8988T (cell line): ENCODE measurements at places on chromosomes 4 and X.

GRCh38 chr4:53593765-53594164, 2.5 kb upstream of the LNX1 start:
- DNase-seq, result no peak

GRCh38 chrX:16897445-16897844, 27.3 kb upstream of the RBBP7 start:
- no peak for DNase-seq

DNA sequence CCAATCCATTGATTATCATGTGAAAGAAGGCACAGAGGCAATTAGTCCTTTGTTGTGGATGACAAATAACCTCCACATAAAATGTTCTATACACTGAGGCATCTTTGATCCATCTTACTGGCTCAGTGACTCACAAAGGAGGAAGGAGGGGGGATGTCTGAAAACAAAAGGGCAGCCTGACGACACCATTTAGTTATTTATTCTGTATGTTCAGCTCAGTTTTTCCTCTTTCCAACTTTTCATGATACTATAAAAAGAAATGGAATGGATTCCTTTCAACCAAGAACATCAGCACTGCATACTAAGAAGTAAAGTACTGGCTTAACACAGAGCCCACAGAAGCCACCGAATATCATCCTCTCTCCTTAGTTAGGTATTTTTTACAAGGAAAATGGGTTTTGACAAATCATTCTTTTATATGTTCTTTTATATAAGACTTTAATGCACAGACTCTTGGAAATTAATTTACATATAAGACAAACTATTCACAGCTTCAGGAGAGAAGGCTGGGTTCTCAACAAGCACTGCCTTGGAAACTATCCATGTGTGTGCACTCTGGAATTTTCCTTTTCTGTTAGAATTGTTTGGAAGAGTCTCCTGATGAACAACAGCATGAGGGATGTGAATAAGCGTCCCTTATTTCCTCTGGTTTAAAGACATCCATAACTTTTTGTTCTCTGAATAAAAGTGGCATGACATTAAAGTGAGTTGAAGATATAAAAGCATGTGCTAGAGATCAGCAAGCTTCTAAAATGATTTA, 135.6 kb downstream of the TSPAN5 start:
- no peak for DNase-seq

DNA sequence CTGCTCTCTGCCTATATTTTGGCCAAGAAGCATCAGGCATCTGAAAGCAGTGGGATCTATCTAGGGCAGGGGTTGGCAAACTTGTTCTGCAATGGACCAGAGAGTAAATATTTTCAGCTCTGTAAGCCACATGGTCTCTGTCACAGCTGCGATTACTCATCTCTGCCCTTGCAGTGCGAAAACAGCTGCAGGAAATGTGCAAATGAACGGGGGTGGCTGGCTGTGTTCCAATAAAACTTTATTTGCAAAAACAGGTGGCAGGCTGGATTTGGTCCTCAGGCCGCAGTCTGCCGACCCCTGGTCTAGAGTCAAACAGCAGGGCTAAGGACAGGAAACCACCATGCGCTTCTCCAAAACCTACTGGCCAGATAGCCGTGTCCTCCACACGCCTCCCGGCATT, 48.6 kb downstream of the ACOX3 start:
- no peak for DNase-seq

- DNase-seq, result no peak
Measured at GRCh38 chrX:140949233-140949632, 53.2 kb upstream of the SPANXB1 start.

DNA sequence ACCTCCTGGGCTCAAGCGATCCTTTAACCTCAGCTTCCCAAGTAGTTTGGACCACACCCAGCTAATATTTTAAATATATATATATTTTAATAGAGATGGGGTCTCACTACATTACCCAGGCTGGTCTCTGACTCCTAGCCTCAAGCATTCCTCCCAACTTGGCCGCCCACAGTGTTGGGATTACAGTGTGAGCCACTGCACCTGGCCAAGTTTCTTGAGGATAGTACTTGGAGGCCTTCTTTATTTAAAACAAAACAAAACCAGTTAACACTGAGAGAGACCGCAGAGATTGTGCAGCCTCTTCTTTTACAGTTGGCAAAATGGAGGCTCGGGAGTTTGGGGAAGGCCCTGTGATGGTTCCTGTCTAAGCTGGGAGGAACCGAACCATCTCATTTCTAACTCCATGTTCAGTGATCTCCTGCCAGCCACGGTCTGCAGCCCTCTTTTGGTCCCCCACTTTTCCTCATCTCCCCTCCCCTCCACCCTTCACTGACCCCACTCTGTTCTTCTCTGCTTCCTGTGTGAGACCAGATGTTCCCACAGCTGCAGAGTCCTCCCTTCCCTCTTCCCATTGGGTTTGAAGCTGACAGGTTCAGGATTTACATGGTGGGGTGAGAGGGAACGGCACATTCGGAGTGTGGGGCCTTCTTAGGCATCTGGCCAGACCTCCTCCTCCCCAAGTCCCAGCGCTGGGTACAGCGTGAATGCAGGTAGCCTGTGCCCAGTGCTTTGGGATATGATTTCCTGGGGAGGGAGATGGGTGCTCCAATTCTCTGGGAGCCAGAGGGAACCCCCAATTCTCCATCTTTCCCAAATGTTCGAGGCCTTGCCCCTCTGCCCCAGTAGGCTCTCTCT, 1.4 kb upstream of the SORCS2 start:
- no peak for DNase-seq

- DNase-seq, result no peak
Measured at GRCh38 chr4:140291259-140291658, 82.2 kb upstream of the SCOC start.

DNA sequence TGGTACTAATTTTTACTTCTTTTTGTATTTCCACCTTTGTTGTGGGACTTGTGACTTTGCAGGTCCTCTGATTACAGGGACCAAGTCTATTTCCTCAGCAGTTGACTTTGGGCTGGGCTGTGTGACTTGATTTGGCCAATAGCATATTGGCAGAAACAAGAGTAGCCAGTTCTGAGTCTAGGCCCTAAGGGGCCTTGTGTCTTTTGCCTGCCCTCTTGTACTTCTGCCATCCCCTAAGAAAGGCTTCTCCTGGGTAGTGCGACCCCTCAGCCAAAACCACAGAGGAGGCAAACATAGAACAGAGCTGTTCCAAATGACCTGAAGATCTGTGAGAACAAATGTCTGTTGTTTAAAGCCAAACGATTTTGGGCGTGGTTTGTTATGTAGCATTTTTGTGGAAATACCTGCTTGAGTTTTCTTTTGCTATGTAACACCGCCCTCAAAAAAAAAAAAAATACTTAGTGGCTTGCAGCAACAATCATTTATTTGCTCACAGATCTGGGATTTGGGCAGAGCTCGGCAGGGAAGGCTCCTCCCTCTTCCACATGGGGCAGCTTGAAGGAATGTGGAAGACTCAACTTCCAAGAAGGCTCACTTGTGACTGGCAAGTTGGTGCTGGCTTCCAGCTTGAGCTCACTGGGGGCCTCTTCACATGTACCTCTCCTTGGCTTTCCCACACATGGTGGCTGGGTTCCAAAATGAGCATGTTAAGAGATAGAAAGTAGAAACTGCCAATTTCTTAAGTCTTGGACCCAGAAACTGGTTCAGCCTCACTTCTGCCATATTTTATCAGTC, 423.0 kb upstream of the CNKSR2 start:
- DNase-seq, result no peak

DNA sequence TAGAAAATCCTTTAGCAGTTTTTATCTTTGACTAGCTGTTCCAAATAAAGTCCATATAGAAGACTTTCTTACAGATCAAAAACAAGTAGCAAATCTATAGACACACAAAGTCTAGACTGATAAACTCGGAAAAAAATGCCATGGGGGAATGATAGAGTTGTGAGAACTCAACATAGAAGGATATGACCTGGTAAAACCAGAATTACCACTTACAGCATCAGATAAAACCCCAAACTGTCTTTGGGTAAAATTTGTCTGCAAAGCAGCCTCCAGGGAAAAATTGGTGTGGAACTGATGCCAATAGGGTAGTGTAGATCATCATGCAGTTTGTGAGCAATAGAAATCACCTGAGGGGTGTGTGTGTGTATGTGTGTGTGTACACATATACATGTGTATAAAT, 579.1 kb downstream of the SPOCK3 start:
- DNase-seq, result no peak

DNA sequence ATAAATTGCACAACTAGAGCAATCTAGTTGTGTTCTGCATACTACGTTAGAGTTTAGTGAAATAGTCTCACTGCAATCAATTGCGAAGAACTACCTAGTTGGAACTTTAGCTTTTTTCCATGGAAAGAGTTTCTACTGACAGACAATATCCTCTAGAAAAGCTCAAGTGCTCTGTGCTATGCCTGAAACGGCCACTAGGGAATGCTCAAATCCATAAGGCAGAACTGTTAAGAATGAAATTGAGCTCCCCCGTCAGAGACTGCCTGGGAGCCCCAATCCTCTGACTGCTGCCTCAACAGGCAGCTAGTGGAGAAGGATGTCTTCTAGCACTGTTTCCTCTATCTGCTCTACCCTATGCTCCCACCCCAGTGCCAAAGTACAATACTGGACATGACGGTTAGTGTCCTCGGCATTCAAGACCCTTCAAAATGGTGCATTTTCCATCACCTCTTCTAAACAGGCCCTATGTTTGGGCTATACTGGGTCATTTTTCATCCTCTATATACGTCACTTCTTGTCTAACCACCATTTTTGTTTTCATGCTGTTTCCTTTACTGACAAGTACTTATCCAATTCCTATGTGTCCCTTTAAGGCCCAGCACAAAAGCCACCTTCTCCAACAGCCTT, 35.3 kb downstream of the FRMD7 start:
- peak; percentile 31 for DNase-seq

- DNase-seq, result no peak
Measured at GRCh38 chr4:110634350-110635162, 11.7 kb upstream of the PITX2 start.

- no peak for DNase-seq
Measured at GRCh38 chr4:78092850-78093249, 35.7 kb downstream of the FRAS1 start.

- no peak for DNase-seq
Measured at GRCh38 chrX:45851434-45851991, 650.8 kb upstream of the DIPK2B start.

- peak; percentile 20 for DNase-seq
Measured at GRCh38 chr4:2253160-2254084, 8.5 kb downstream of the MXD4 start.

- DNase-seq, result no peak
Measured at GRCh38 chr4:56906489-56907393, 959 bp upstream of the REST start.

GRCh38 chrX:88883200-88883599, 136.2 kb downstream of the CPXCR1 start:
- no peak for DNase-seq

DNA sequence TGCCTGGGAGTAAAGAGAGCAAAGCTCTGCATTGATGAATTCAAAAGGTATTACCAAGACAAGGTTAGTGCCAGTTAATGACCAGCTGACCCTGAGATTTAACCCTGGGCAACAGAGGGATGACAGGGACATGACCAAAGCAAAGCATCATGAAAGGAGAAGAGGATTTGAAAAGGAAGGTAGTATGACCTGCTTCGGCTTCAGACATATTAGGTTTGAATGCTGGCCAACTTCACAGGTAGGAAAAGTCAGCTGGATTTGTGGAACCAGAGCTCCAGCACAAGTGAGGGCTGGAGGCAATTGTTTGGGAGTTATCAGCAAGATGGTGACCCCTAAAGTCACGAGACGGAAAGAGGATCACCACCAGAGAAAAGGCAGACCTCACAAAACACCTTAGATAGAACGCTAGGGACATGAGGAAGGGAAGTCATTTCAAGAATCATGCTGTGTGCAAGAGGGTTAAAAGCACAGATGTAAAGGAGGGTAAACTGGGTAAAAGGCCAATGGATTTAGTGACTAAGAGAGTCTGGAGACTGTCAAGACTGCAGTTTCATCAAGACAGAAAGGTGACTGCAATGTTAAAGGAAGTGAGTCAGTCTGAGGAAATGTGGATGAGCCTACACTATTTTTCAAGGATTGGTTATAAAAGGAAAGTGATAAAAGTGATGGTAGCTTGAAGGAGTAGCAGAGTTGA, 45.6 kb downstream of the SH3RF1 start:
- DNase-seq, result no peak

- no peak for DNase-seq
Measured at GRCh38 chr4:9937078-9937477, 84.2 kb downstream of the SLC2A9 start.

DNA sequence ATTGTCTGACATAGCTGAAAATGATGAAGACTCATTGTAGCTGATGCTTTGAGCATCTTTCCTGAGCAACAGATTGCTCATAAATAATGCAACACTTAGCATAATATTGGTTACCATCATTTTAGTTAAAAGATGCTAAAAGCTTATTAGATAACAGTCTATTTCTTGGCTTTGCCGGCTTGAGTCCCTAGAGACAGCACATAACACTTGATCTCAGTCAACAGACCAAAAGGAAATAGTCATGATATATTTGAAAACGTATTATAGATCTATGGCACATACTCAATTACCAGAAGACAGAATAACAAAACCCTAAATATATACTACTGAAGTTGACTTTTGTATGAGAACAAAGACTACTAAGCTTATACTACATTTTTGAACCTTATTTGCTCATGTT, 846.7 kb upstream of the EPHA5 start:
- DNase-seq, result no peak

GRCh38 chr4:56575820-56576429, 70.3 kb downstream of the ARL9 start:
- DNase-seq, result peak; percentile 24

DNA sequence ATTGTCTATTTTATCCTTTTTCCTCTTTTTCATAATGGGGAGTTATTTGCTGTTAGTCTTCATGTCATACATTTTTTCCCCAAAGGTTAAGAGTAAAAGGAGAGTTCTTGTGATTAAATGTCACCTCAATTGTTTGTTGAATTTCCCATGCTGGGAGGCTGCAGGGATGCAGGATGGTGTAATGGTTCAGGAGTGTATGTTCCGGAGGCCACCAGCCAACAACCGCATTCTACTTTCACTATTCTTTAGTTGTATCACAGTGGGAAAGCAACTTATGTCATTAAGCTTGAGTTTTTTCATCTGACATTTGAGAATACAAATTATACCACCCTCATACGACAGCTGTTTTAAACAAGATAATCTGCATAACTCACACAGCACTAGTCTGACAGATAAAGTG, 15.4 kb downstream of the AFP start:
- no peak for DNase-seq

DNA sequence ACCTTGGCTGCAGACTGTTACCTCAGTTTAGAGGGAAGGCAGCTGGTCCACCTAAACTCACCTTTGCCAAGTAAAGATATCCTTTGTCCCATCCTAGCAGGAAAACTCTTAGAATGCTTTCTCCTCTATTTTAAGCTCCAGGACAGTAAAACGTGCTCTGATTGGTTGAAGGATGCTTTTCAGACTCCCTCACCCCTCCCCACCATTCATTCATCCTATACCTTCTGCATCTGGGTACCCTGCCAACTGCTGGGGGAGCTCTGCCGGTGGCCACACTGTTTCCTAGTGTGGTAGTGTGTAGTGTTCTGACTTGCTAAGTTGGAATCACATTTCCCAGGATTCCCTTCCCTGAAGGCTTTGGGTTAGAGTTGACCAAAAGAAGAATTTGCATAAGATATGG, 20.3 kb upstream of the POLA1 start:
- no peak for DNase-seq

GRCh38 chrX:39165773-39166172, 364.5 kb downstream of the MID1IP1 start:
- DNase-seq, result no peak
